ENCODE measurements at places on chromosomes 12 and 14. TPM values are rescaled to one million over a fixed set of nuclear protein-coding genes. Genes with fewer than 3 reads are reported as not detected.

PPP1R36 gene
- total RNA-seq, result not detected

- DNase-seq, result no peak
- no peaks in the 10 kb centered on the region for H3K36me3 ChIP-seq
- no peak overlapping the region for H3K27ac ChIP-seq
These were observed 21.3 kb upstream of the HSP90B1 start for GRCh38 chr12:103908877-103909276.

LRRIQ1 gene
- not detected for total RNA-seq

GRCh38 chr12:105315726-105316125, 14.8 kb upstream of the C12orf75 start:
- H3K36me3 ChIP-seq, result peaks cover 65% of the 10 kb centered on the region
- no peaks in the 10 kb centered on the region for H3K27me3 ChIP-seq
- peaks cover 23% of the 10 kb centered on the region for H3K4me1 ChIP-seq
- no peak overlapping the region for H3K27ac ChIP-seq
- no peak for DNase-seq
- H3K4me3 ChIP-seq, result no peak overlapping the region

MBD6 gene
- total RNA-seq, result 85.4 TPM

DNA sequence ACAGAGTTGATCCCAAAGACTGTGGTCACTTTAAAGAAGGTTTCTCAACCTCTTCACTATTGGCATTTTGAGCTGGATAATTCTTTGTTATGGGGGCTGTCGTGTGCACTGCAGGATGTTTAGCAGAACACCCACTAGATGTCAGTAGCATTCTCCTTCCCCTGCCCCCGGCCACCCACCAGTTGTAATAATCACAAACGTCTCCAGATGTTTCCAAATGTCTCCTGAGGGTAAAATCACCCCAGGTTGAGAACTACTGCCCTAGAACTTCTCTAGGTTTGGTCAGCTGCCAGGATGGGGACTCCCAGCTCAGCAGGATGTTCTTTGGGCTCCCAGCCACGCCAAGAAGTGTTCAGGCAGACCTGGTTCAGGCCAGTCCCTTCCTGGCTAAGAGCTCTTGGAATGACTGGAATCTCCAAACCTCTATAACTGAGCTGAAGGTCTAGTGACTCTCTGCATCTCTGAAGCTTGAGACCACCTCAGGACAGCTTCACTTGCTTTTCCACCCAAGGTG, 12.5 kb upstream of the AJUBA start:
- H3K27me3 ChIP-seq, result no peaks in the 10 kb centered on the region
- no peak overlapping the region for H3K27ac ChIP-seq
- H3K4me3 ChIP-seq, result no peak overlapping the region
- no peaks in the 10 kb centered on the region for H3K4me1 ChIP-seq

GRCh38 chr14:38044710-38045109, 163.0 kb upstream of the SSTR1 start:
- H3K36me3 ChIP-seq, result no peaks in the 10 kb centered on the region
- H3K4me3 ChIP-seq, result no peak overlapping the region
- DNase-seq, result no peak
- H3K27ac ChIP-seq, result no peak overlapping the region
- H3K27me3 ChIP-seq, result no peaks in the 10 kb centered on the region

GRCh38 chr14:26218861-26219260, 379.0 kb downstream of the NOVA1 start:
- no peaks in the 10 kb centered on the region for H3K36me3 ChIP-seq
- DNase-seq, result no peak
- no peaks in the 10 kb centered on the region for H3K4me1 ChIP-seq
- no peak overlapping the region for H3K27ac ChIP-seq
- H3K27me3 ChIP-seq, result no peaks in the 10 kb centered on the region
- H3K4me3 ChIP-seq, result no peak overlapping the region

GRCh38 chr12:127885954-127886750, 380.8 kb upstream of the TMEM132C start:
- DNase-seq, result no peak
- no peaks in the 10 kb centered on the region for H3K4me1 ChIP-seq
- no peaks in the 10 kb centered on the region for H3K27me3 ChIP-seq
- H3K36me3 ChIP-seq, result no peaks in the 10 kb centered on the region
- no peak overlapping the region for H3K27ac ChIP-seq

GRCh38 chr14:95776798-95777534, 63.0 kb upstream of the TCL1A start:
- H3K4me3 ChIP-seq, result no peak overlapping the region
- H3K4me1 ChIP-seq, result no peaks in the 10 kb centered on the region
- H3K27ac ChIP-seq, result no peak overlapping the region
- H3K36me3 ChIP-seq, result no peaks in the 10 kb centered on the region
- peaks cover 3% of the 10 kb centered on the region for H3K27me3 ChIP-seq

- peaks cover 22% of the 10 kb centered on the region for H3K4me1 ChIP-seq
These were observed 206.5 kb downstream of the EFCAB11 start for GRCh38 chr14:89748004-89748403.

LIN7A gene
- 0.63 TPM for total RNA-seq

- no peak overlapping the region for H3K27ac ChIP-seq
- H3K4me1 ChIP-seq, result no peaks in the 10 kb centered on the region
- H3K27me3 ChIP-seq, result peaks cover 4% of the 10 kb centered on the region
- no peaks in the 10 kb centered on the region for H3K36me3 ChIP-seq
These were observed 23.2 kb upstream of the APOF start for GRCh38 chr12:56385873-56386272.

ZNF891 gene
- 2.0 TPM for total RNA-seq

DNA sequence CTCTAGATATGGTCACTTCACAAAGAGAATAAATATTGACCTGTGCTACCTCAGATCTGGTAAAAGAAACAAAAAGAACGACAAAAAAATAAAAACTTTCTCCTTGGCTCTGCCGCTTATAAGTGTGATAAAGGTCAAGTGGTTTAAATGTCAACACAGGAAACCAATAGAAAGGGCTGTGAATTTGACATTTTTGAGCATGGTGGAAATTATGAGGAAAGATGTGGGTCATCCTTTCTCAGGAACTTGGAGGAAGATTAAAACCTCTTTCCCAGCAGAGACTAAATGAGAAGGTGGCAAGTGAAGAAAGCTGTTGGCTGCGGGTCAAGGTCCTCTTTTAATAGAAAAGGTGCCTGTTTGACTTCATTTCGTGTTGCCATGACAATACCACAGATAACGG, 28.2 kb downstream of the TESPA1 start:
- no peak for DNase-seq
- H3K4me3 ChIP-seq, result no peak overlapping the region
- H3K27ac ChIP-seq, result peak overlapping the region; percentile 57
- H3K4me1 ChIP-seq, result peaks cover 43% of the 10 kb centered on the region

DNA sequence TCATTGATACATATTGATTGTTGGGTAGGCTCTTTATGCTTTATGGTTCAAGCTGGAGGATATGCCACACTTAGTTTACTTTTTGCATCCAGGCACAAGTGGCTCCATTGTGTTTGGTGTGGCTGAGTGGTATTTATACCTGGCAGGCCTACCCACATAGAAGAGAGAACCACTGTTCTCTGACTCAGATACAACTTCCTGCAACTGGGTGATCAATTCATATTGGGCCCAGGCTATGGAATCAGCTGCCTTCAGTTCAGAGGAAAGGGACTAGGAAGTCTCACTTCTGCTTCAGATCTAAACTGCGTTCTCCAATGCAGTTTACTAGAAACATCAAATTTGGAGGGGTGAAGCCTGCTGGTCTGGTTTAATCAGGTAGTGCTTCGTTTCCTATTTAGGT, 49.8 kb upstream of the LRRK2 start:
- H3K27ac ChIP-seq, result no peak overlapping the region
- H3K4me1 ChIP-seq, result peaks cover 3% of the 10 kb centered on the region
- H3K4me3 ChIP-seq, result no peak overlapping the region
- no peak for DNase-seq
- peaks cover 2% of the 10 kb centered on the region for H3K27me3 ChIP-seq
- H3K36me3 ChIP-seq, result no peaks in the 10 kb centered on the region

SCNN1A gene
- 0.49 TPM for total RNA-seq

DNA sequence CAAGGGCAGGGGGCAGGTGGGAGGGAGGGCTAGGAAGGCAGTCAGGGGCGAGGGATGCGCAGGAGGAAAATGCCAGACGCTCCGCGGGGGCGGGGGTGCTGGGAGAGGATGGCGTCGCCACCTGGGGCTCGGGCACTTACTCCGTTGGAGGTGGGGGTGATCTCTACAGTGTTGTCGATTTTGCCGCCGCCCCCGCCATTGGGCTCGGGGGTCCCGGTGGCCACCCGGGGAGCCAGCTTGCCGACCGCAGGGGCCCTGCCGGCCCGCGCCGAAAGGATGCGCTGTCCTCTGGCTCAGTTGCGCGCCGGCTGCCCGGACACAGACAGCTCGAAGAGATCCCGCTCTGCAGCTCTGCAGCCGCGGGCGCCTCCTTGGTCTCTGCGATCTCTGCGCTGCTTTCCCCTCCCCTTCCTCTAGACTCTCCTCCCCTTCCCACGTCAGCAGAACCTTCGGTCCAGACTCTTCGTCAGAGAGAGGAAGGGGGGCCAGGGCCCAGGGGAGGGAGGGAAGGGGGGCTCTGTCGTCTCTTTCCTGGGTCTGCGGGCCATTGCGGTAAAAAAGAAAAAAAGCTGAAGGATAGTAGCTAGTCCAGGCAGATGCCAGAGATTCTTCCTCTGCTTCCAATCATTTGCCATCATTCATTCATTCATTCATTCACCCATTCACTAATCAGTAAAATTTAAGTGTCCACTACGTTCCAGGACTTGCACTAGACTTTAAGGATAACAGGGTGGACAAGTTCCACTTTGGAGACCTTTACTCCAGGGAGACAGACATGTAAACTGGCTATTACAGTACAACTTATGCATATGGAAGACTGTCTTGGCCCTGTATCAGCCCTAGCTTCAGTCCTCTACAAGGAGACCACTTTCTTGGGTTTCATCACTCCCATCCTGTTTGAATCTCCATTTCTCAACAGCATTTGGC, at the start of gene SLC22A17:
Gene SLC22A17 (minus strand): TSS at position 382 of the 927 bp plus-strand sequence.
- peaks cover 10% of the 10 kb centered on the region for H3K4me1 ChIP-seq
- H3K27ac ChIP-seq, result no peak within 1 kb of the TSS
- peaks cover 57% of the 10 kb centered on the region for H3K27me3 ChIP-seq

- no peak overlapping the region for H3K27ac ChIP-seq
- no peak for DNase-seq
- H3K27me3 ChIP-seq, result no peaks in the 10 kb centered on the region
- no peaks in the 10 kb centered on the region for H3K36me3 ChIP-seq
- H3K4me1 ChIP-seq, result no peaks in the 10 kb centered on the region
- H3K4me3 ChIP-seq, result no peak overlapping the region
These were observed 113.3 kb downstream of the PRKD1 start for GRCh38 chr14:29814156-29815015.

- H3K27me3 ChIP-seq, result no peaks in the 10 kb centered on the region
- no peaks in the 10 kb centered on the region for H3K36me3 ChIP-seq
- H3K27ac ChIP-seq, result no peak overlapping the region
These were observed 505.9 kb downstream of the FLRT2 start for GRCh38 chr14:86035882-86036281.

GRCh38 chr12:95271465-95271864, 53.9 kb downstream of the VEZT start:
- H3K4me1 ChIP-seq, result no peaks in the 10 kb centered on the region
- no peak overlapping the region for H3K4me3 ChIP-seq
- DNase-seq, result no peak
- H3K27me3 ChIP-seq, result no peaks in the 10 kb centered on the region

BCL2L14 gene
- 12.2 TPM for total RNA-seq

- H3K27me3 ChIP-seq, result no peaks in the 10 kb centered on the region
- H3K36me3 ChIP-seq, result peaks cover 30% of the 10 kb centered on the region
- peaks cover 53% of the 10 kb centered on the region for H3K4me1 ChIP-seq
- H3K27ac ChIP-seq, result no peak overlapping the region
- DNase-seq, result no peak
These were observed 47.0 kb downstream of the VCPKMT start for GRCh38 chr14:50069325-50069724.

- peaks cover 66% of the 10 kb centered on the region for H3K36me3 ChIP-seq
- H3K4me1 ChIP-seq, result peaks cover 26% of the 10 kb centered on the region
- no peak for DNase-seq
- H3K27me3 ChIP-seq, result no peaks in the 10 kb centered on the region
- no peak overlapping the region for H3K4me3 ChIP-seq
These were observed 154.4 kb downstream of the FUT8 start for GRCh38 chr14:65566820-65567522.

DNA sequence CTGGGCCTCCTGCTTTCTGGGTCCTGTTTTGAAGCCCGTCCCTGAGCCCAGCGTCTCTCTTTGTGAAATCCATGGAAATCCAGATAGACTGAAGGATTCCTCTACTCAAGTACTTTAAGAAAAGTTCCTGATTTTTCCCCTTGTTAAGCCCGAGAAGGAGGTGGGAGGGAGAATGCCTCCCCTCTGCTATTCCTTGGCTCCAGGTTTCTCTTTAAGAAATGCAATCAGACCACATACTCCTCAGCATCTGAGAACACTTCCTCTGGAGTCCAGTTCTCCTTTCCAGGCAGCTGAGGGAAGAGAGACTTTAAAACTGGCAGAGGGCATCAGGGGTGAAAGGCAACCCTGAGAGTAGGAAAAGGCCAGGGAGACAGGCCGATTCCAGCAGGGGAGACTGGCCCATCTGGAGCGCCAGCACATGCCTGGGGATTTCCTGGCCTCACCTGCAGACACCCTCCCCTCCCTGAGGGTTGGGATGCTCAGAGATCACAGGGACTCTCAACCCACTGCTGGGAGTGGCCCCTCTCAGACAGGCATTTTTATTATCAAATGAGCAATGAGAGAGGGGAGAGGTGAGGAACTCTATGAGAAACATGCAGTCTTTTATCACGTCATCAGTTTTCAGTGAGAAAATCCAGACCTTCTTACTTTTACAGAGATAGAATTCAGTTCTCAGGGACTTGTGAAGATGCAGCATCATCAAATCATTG, 2.0 kb upstream of the EMP1 start:
- no peaks in the 10 kb centered on the region for H3K36me3 ChIP-seq
- peaks cover 26% of the 10 kb centered on the region for H3K4me1 ChIP-seq
- no peak overlapping the region for H3K4me3 ChIP-seq
- peaks cover 36% of the 10 kb centered on the region for H3K27me3 ChIP-seq
- DNase-seq, result no peak
- H3K27ac ChIP-seq, result no peak overlapping the region

- no peak for DNase-seq
- no peaks in the 10 kb centered on the region for H3K27me3 ChIP-seq
- H3K27ac ChIP-seq, result no peak overlapping the region
- no peak overlapping the region for H3K4me3 ChIP-seq
These were observed 59.7 kb downstream of the CLIP1 start for GRCh38 chr12:122362755-122363154.

MAP3K9 gene
- 6.5 TPM for total RNA-seq

GRCh38 chr14:24908592-24909236, 141.2 kb downstream of the STXBP6 start:
- H3K36me3 ChIP-seq, result no peaks in the 10 kb centered on the region
- H3K4me1 ChIP-seq, result no peaks in the 10 kb centered on the region
- H3K27me3 ChIP-seq, result peaks cover 26% of the 10 kb centered on the region
- DNase-seq, result no peak
- no peak overlapping the region for H3K4me3 ChIP-seq

TAS2R19 gene
- total RNA-seq, result 2.0 TPM

DNA sequence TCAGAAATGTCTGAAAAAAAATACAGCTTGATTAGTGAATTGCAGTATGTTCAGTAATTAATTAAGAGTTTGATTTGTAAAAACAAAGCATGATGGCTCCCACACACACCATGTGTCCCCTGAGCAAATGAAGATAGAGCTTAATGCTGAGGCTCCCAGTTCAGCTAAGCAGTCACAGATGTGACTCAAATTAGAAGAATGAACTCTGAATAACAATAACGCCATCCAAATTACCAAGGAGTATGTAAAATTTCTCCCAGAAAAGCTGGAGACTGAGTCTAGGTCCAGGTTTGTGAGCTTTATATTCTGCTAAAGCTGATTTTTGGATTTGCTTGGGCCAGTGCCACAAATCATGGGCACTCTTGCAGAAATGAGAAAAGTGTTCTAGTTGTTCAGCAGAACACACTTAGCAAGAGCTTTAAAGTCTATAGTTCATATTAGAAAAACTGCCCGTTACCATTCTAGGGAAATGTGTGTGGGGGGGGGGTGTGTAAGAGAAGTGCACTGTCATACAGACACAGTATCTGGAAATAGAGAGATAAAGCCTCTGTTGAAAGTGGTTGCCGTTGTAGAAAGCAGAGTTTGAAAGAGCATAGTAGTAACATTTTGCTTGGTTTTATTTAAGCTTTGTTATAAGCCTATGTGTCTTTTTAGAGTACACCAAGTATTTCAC, 253.1 kb downstream of the BCAT1 start:
- no peak for DNase-seq
- H3K36me3 ChIP-seq, result peaks cover 3% of the 10 kb centered on the region
